ENCODE measurements at places on chromosomes 6 and 20.

DNA sequence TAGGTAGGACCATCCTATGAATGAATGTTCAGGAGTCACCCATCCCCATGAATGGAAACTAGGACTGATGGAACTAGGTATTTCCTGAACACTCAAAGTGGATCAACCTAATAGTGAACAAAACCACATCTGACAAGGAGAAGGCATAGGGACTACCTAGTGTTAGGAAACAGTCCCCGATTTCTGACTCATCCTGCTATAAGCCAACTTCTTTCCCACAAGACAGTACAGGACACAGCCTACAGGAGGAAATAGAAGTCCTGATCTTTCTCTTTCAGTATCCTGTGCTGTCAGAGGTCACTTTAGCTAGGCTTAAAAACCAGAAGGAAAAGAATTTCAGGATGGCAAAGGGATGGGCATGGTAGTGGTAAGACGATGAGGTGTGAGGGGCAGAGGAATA is 19.5 kb upstream of the GMDS start:
- no peak for DNase-seq

DNA sequence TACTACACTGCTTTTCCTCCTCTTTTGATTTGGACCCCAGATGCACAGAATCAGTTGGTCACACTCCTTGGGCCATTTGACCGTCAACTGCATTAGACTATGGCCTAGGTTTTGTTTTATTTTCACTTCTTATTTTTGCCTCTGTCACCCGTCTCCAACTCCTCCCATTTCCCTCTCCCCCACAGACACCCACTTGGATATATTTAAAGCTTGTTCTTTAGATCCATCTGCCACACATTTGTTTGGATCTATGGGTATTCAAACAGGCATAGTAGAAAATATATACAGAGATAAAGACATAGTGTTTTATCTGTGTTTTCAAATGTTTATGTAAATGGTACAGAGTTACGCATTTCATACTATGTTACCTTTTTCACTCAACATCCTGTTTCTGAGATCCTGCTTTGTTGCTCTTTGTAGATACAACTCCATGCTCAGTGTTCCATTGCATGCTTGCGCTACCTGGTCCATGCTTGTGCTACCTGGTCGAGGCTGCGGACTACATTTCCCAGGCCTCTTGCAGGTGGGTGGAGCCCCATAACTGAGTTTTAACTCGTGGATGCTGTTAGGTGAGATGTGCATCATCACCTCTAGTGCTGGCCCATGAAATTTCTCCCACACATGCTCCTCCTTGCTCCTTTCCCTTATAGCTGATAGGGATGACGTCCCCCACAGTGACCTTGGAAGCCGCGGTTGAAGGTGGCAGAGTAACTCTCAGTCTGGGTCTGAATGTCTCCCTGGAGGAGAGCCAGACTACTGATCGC is 11.5 kb upstream of the PREX1 start:
- DNase-seq, result no peak

- DNase-seq, result no peak
These were observed 173.7 kb upstream of the ZNF217 start for GRCh38 chr20:53767206-53767930.

GRCh38 chr20:57170343-57170742 is 96.1 kb downstream of the BMP7 start:
- no peak for DNase-seq

DNA sequence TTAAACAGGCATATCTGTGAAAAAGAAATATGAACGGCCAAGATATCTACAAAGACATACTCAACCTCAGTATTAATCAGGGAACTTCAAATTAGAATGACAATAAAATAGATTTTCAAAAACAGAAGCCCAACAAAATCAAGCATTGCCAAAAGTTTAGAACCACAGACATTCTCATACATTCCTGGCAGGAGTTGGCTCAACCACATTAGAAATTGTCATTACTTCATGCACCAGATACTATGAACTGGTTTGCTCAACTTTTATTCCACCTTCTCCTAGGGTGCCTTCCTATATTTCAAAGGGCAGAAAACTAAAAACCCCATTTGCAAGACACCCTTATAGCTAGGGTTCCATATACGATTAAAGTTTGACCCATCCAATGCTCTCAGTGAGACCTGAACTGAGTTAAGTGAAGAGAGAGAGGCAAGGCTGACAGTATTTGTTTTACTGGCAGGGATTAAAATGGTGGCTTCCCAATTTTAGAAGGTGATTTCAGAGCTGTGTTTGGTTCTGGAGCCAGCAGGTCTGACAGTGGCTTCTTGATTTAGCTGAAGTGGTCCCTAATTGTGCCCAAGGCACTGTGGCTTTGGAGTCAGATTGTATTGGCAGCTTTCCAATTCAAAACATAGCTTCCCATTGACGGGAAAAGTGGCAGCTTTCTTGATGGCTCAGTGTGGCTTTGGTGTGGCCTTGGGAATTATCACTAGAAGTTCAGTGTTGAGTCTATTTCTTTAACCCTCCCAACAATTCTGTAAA is 77.1 kb upstream of the CDYL start:
- no peak for DNase-seq

DNA sequence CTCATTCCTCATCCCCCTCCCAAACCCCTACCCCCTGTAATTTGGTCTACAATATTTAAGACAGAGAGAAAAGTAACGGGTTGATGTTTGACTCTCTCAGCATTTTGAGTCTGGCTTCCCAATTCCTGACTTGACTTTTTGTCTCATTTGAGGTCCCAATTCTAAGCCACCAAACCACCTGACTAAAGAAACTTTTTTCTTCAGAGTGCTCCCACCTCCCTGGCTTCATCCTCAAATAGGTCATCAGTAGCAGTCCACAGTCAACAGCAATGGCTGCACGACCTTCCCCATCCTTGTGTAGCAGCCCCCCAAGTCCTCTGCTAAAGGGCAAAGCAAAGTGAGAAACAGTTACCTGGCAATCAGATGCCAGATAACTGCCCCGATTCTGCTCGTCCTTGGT is 1.8 kb downstream of the PLEKHG1 start:
- DNase-seq, result no peak

GRCh38 chr6:24883618-24884017 is 52.1 kb downstream of the RIPOR2 start:
- DNase-seq, result no peak

DNA sequence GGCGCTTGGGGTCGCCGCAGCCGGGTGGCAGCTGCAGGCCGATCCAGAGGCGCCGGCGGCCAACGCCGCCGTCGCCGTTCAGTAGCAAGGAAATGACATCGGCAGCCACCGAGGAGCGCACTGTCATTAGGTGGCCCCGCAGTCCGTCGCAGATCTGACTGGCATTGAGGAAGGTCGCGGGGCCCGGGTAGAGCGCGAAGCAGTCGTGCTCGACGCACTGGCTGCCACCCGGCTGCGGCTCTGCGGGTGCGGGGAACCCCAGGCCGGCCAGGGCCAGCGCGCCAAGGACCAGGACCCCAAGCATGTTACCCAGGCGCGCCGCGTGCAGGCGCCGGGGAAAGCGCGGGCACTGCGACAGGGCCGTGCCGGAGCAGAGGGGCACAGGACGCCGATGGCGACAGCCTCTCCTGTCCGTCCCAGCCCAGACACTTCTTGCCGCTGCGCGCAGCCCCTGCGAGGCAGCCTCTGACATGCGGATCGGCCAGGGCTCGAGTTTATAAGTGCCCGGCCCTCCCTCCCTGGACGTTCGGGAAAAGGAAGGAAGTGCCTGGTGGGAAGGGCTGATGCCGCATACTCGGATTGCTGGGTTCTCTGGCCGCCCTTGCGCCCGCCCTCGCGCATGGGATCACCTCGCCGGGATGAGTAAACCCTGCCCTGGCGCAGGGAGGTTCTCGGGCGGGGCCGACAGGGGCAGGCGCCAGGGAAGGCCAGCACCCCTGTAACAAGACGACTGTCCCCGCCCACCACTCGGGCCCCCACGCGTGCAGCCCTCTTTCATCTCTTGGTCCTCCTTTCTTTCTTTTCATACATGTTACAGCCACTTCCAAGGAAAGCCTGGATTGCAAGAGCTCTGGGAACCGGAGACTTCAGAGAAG is at the start of gene THBD:
Gene THBD (minus strand): TSS at position 472 of the 875 bp plus-strand sequence. CDS start 168 bp downstream, at position 304.
- peak; percentile 93 for DNase-seq

- DNase-seq, result no peak
These were observed 175.2 kb upstream of the FERMT1 start for GRCh38 chr20:6298049-6298448.

DNA sequence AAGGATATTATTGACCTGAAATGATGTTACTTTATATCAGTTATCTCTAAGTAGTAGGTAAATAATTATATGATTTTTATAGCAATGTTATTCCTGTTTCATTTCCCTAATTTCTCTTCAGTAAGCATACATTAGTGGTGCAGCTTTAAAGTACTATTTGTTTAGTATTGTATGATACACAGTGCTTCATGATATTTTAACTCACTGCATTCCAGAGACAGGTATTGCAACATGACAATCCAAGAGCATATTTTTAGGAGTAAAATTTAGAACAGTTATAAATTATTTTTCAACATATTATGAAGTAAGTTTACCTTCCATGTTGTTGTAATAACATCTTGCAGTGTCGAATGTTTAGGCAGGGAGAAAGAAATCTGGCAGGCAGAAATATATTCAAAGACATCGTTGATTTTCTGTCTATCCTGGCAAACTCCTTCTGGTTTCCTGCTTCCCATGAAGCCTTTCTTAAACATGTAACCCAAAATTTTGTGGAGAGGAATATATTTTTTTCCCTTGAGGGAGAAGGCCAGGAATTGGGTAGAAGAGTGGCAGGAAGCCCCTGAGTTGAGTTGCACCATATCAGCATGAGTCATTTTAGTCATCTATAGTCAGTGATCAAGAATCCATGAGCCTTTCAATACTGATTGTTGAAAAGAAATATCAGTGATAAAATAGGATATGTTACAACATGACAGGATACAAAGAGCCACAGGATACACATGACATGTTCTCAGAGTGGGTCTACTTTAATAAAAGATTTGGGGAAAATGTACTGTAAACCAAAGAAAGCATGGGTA is 29.0 kb upstream of the PTCHD4 start:
- no peak for DNase-seq

DNA sequence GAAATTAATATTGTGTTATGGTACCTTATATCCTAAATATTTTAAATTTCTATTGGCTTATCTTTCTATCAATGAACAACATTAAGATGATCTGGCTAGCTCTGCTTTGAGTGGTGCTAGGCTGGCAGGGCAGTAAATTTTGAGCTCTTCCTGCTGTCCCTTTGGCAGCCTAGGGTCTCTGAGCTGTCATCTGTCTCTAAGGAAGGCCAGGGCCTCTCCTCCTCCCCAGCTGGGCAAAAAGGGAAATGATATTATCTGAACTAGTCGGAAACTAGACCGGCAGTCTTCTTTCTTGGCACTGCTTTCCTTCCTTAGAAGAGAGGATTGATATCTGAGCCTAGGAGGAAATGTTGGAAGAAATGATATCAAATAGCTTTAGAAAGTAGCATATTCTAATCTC is 176.7 kb upstream of the BTBD3 start:
- DNase-seq, result no peak

- DNase-seq, result no peak
These were observed 47.0 kb upstream of the MANEA start for GRCh38 chr6:95530176-95530819.

- no peak for DNase-seq
These were observed 58.9 kb upstream of the CDH4 start for GRCh38 chr20:61193164-61193563.

- no peak for DNase-seq
These were observed 10.5 kb downstream of the SNX3 start for GRCh38 chr6:108250240-108250866.

DNA sequence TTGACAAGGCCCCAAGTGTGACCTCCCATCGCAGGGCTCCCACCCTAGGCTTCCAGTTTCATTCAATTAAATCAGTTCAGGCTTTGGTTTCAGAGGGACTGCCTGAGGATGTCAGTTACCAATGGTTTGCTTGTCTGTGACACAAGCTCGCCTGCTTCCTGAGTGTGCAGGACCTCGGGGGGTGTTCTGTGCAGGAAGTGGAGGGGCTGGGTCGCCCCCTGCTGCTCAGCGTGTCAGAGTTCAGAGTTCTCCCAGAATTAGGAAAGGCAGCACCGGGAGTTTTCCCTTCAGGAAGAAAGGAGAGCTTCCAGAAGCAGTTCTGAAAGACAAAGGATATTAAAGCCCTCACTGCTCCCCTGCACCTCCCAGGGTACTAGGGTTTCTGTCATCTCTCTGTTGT is 50.8 kb upstream of the TGM3 start:
- no peak for DNase-seq

DNA sequence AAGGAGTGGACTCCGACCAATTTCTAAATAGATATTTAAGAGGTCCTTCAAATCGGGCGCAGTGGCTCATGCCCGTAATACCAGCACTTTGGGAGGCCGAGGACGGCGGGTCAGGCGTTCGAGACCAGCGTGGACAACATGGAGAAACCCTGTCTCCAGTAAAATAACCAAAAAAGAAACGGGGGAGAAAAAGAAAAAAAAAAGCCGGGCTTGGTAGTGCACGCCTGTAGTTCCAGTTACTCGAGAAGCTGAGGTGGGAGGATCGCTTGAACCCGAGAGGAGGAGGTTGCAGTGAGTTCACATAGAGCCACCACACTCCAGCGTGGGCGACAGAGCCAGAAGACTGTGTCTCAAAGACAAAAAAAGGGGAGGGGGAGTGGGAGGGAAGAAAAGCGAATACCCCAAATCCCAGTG is 53.3 kb upstream of the HFE start:
- DNase-seq, result no peak

DNA sequence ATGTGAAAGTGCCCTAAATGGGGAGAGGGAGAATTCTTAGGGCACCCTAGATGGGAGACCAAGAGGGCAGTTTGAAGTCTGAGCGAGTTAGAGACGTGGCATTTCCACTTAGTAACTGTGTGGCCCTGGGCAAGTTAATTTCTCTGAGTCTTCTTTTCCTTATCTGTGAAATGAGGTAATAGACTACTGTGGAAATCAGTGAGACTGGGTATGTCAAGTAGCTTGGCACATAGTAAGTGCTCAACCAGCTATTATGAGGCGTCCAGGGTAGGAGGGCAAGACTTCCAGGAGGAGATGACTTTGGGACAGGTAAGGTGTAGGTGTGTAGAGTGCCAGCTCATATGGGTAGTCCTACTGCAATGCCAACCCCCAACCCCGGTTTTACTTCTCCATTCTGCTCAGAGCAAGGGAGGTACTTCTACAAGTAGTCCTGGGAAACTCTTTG is 770 bp downstream of the KIF3B start:
- no peak for DNase-seq

DNA sequence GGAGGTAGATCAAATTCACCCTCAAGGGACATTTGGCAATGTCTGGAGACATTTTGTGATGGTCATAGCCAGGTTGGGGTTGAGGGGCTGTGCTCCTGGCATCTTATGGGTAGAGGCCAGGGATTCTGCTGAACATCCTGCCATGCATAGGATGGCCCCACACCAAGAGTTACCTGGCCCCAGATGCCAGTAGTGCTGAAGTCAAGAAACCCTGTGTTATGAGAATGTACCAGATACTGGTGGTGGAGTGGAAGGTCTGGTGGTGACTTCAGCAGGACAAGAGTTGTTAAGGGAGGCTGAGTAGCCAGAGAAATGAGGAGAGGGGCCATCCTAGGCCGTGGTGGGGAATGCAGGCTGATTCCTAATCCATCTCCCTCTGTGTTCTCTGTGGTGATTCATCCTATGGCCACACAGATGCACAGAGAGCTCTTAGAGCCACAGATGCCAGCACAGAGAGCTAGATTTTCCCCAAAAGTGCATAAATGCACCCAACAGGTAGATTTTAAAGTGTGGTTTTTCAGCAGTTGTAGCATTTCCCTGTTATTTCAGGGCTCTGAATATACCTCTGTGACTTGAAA is 43.6 kb downstream of the CDYL start:
- no peak for DNase-seq

All from Right ventricle myocardium inferior (tissue), 1 donor.